ENCODE measurements at places on chromosomes 11 and 22.

GRCh38 chr11:86741839-86742805 lies 58.2 kb upstream of the PRSS23 start:
- peak; percentile 69 for DNase-seq

DNA sequence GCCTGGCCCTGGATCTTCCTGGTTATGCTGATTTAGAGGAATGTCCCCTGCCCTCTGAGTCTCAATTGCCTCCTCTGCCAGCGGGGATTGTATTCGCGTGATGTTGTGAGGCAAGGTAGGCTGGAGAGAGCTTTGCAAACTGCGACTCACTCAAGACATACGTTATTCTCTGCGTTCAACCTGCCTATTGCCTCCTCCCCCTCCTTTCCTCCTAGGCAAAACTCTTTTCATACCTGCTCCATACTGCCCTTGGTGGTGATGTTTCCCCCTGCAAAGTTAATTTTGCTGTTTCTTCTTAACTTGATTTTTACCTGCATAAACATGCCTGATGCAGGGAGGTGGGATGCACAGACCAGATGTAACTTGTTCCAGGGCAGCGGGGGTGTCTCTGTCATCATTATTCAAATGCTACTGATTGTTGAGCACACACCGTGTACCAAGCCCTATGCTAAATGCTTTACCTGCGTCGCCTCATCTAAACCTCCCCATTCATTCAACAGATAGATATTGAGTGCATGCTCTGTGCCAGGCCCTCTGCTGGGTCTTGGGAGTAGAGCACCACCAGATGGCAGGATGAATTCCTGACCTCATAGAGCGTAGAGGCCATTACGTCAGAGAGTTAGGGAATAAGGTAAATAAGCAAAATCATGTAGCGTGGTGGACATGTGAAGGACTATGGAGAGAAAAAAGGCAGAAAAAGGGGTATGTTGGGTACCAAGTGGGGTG lies 29.0 kb downstream of the SGSM1 start:
- DNase-seq, result no peak

DNA sequence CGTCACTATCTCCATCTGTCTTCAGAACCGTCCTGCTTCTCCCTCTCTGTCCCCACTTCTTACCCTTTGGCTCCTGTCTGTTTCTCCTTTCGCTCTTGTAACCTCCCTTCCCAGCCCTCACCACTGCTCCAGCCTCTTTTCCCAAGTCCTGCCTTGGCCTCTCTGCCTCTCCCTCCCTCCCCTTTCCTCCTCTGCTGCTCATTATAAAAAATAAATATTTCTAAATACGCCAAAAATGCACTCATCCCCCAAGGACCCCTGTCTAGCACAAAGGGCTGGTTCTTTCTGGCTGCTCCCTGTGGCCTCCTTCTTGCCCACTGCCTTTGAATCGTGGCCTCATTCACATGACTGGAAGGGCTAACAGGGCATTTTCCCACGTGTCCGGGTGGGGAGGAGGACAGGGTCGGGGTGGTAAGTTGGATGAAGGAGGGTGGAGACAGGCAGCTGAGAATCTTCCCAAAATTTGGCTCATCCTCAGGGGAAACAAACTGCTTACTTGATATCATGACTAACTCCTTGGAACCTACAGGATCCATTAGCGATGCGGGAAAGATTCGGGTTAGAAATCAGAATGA lies 26.4 kb upstream of the OAF start:
- no peak for DNase-seq

DNA sequence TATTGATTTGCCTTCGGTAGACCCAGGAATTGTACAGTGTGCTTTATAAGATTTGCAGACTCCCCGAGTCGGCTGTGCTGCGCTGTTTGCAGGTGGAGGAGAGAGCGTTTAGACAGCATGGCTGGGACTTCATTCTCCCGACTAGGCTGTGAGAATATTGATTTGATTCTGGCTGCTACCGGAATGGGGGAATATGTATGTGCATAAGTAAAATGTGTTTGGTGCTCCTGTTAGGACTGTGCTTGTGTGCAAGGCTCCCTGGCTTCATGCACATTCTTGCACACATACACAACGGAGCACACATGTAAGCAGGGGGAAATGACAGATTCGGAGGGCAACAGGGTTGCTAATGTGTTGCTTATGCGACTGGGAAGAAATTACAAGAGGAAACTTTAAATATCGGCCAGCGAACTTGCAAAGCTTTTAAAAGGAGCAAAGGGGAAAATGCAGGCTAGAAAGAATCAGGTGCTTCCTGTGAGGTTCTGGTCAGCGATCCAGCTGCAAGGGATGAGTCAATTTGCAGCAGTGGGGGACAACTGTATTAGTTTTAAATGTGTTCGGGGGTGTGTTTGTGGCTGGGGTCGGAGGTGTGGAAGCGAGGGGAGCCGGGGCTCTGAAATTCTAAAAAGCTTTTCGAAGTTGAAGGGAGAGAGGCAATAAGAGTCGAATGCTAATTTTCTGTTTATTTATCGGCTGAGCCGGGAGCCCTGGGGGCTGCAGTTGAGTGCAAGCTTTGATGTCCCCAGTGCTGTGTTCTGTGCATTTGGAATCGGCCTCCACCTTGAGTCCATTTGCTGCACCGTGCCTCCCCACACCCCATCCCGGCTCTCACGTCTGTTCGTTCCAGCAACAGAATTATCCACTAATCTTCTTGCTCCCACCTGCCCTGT lies 731 bp downstream of the NTM start:
- no peak for DNase-seq

- no peak for DNase-seq
Measured at GRCh38 chr11:86785576-86785975, 14.8 kb upstream of the PRSS23 start.

GRCh38 chr11:92779746-92780145 lies 189.7 kb upstream of the MTNR1B start:
- DNase-seq, result no peak

DNA sequence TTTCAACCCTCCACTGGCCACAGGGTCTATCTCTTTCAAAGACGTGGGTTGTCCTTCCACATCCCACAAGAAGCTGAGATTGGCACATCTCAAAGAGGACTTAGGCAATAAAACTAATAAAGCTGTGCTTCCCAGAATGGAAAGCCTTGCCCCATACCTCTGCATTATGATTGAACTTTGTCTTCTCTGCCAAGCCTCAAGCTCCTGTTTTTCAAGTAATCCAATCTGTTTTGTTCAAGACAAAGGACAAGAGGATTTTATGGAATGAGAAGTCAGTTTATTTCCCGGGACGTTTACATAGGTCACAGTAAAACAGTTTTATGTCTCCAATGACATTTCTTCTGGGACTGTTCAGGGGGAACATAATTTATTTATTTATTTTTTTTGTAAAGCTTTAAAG lies 108.4 kb downstream of the GALNT18 start:
- no peak for DNase-seq
